Bone marrow (tissue), 2 donors: ENCODE measurements at places on chromosomes 5 and 9.

DNA sequence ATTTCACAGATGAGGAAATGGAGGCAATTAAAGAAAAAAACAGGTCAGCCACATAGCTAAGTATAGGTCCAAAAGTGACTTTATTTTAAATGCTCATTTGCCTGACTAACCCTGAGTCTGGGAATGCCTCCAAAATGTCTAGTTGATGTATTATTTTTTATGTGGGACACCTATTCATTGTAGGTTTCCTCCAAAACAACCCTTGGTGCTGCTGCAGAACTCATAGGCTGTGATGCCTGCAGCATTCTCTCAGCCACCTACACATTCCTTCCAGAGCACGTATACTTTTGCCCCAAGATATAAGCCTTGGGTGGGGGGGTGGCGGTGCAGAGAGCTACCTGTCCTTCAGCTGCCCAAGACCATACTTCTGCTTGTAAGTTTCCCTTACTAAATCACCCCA, 77.4 kb downstream of the MSX2 start:
- DNase-seq: no peak

DNA sequence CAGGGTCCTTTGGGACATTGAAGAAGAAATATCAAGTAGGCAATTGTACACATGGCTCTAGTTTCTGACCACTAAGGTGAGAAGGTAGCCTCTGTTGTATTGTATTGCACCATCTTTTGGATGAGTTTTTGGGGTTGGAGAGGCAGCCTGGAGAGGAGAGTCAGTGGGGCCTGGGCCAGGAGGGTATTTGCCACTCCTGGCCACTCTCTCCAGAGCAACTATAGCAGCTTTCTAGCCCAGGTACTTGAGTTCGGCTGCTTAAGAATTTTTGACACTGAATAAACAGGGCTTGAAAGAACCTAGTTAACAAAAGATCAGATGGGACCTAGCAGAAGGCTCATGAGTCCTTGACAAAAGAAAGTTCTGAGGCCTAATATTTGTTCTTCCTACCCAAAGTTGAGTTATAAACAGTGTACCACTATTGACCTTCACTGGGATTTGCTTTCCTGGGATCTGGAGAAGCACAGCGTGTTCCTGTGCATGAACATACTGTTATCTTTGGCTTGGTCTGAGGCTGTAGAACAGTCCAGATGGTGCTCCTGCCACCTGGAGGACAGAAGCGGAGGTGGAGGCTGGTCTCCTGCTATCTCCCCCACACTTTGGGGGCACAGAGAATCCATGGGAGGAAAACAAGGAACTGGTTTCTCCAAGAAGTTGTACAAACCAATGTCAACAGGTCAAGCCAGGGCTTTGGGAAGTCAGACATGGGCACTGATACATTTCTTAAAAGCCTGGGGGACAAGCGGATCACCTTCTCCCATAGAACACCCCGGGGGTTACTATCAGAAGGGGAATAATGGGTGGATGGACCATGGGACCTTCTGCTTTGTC, 110.4 kb upstream of the LIFR start:
- DNase-seq: no peak

DNA sequence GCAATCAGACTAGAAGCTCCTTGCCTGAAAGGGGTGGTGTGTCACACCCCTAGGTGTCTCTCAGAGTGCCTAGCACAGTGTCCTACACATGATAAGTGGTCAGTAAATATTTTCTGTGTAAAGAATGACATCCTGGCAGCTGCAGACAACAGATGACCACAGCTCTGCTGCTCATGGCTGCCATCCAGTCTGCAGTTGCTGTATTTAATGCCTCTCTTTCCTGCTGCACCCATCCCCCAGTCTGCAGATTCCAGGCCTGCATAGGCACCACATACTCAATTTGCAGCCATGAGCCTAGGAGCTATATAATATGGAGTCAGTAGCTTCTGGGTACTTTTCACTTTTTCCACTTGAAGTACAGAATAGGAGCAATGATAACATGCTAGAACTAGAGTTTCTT, 94.9 kb upstream of the NR4A3 start:
- no peak for DNase-seq

DNA sequence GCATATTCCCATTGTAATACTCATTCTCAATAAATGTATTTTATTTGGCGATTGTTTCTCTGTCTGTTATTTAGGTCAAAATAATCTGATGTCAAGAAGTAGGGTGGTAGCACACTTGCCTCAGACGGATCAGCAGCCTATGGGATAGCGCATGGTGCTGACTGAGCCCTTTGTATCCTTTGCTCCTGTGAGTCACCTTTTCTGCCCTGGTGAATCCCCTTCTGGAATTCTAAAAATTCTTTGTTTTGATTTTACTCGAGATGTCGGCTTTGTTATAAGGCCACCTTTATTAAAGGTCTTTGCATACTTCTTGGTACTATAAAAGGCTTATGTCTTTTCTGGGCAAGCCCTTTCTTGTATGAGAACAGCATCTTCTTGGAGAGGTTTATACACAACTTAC, 1187.8 kb downstream of the CDH9 start:
- DNase-seq: no peak

DNA sequence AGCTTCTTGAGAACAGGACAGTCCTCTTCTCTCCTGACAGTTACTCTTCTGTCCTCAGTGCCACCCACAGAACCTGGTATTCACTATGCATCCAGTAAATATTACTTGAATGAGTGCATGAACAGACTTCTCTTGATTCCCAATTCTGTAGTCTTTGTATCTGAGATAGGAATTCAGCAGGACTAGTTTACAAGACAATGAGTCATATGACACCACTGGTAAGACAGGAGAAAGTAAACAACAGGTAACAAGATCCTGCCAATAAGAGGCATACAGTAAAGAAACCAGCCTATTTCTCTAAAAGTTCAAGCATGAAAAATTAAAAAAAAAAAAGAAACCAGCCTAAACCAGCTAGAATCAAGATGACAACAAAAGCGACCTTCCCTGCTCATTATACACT, 6.2 kb downstream of the ZNF883 start:
- no peak for DNase-seq

DNA sequence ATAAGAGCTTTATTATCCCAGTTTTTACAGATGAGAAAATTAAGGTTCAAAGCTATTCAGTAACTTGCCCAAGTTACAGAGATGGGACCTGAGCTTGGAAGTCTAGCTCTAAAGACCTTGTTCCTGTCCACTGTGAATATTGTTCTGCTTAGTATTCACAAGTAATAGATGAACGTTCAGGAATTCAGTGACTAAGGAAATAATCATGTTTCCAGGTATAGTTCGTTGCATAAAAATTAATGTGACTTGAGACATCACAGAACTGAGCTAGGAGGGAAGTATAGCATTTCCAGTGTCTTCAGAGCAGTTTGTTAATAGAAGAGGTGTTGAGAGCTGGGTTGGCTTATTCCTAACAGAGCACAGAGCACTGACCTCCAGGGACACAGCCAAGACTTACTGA, 136.1 kb downstream of the FGF1 start:
- DNase-seq: no peak

DNA sequence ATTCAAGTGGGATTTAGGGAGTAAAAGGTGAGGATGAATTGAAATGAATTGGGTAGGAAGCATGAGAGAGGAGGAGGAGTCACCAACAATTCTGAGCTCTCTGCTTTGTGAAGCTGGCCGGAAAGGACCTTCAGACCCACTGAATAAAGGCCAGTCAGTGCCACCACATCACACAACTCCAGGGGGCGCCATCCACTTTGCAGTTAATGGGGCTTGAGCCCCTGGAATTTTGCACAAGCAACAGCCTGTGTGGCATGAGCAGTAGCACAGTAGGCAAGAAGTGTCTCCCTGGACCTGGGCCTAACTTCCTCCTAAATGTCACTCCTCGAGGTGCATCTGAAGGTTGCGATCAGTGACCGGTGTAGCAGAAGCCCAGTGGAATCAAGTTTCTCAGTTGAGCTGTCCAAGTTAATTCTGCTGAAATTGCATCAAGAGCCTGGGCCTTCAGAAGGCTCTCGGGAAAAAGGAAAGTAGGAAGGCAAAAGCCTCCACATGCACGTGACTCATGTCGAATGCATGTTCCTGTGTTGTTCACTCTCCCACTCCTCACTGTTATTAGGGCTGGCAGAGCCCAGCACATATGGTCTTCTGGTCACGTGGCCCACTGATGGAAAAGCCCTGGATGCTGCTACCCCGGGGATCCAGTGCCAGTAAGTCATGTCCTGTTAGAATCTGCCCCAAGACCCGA, 27.8 kb upstream of the GLIS3 start:
- no peak for DNase-seq

- DNase-seq: no peak
These were observed 28.0 kb downstream of the SLC36A1 start for GRCh38 chr5:151475388-151475787.

DNA sequence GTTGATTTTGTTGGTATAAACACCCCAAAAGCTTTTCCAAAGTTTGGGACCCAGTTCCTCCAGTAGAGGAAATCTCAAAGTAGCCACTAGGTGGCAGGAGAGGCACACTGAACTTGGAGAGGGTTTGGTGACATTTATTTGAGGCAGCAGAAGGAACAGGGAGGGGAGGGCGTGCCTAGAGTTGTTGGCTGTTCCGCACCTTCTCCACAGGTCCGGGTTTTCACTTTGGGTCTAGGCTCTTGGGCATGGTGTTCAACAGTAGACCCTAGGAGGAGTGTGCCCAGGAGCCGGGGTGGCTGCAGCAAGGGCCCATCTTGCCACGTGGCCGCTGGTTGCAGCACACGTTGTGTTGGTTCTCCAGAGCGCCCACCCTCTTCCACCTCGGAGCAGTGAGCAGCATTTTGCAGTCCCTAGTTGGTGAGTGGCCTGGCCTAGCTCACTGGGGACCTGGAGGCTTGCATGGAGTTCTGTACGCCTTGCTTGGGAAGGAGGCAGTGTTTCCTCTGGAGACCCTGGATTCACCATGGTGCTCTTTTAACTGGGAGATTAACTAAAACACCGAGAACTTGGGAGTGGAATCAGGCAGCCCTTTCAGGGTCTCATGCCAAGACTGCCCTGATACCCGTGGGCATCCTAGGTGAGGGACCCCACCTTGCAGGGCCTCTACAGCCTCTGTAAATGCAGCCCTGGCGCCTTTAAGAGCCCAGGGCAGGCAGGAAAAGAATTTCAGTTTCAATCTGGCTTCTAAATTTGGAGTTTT, 28.2 kb downstream of the PTPA start:
- DNase-seq: peak; percentile 93

DNA sequence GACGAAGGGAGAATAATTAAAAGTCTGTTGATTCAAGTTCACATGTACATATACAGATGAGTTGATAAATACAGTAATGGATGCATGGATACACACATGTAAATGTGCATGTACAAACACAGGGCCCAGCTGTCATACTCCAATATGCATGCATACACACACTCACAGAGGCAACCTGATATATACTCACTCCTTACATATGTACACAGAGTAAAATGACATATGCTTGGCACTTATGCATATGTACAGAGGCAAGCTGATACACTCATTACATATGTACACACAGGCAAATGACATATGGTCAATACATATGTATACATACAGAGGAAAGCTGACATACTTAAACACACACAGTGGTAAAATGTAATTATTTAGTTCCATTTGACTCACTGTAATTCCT, 7.2 kb upstream of the TMEFF1 start:
- no peak for DNase-seq

GRCh38 chr5:14714706-14715105, 50.2 kb downstream of the OTULIN start:
- no peak for DNase-seq

DNA sequence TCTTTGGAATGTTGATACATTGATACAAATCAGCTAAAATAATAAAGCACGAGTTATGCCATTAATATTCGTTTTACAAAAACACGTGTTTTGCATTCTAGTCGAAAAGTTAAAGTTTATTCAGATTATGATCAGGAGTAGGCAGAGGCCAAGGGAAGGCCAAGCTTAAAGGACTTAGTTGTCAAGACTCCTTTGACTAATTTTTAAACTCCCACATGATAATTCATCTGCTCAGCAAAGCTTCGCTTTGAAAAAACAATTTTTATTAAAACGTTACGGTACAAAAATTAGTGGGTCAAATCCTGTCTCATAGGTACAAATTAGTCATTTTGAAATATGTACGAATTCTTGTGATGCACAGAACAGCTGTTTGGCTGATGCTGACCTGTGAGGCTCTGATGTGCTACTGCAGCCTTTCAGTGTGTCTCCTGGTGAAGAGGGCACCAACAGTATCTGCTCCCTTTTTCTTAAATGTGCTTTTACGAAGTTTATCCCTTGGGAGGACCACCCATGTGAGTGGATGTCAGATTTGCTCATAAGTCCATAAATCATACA, 23.0 kb upstream of the NR3C1 start:
- DNase-seq: no peak

DNA sequence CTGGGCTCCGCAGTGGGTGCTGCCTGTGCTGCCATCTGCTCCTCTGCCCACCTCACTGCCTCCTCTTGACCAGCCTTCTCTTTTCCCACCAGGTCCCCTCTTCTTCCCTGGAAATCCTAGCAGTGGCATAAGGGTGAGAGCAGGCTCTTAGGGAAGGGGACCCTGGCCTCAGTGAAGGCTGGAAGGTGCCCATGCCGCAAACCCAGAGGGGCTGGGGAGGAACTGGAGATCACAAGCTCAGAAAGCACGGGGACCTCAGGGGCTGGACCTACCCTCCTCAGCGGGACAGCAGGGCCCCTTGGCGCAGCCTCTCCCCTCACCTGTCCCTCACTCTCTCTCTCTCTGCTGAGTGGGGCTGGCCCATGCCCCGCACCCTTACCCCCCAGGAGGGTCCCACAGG, 144.4 kb upstream of the IRX2 start:
- no peak for DNase-seq

GRCh38 chr9:81953096-81953495, 9.8 kb downstream of the SPATA31D3 start:
- no peak for DNase-seq

- DNase-seq: no peak
These were observed 109.3 kb downstream of the BOD1 start for GRCh38 chr5:173507171-173507570.

- no peak for DNase-seq
These were observed 201.5 kb upstream of the S1PR3 start for GRCh38 chr9:88789785-88790184.

- no peak for DNase-seq
These were observed 4.6 kb downstream of the TRUB2 start for GRCh38 chr9:128317629-128318028.

GRCh38 chr9:121074370-121075250, at the start of gene CNTRL:
Gene CNTRL (plus strand): TSS chr9:121074955. CDS start chr9:121088327, 13,372 bp downstream.
- DNase-seq: peak; percentile 68

DNA sequence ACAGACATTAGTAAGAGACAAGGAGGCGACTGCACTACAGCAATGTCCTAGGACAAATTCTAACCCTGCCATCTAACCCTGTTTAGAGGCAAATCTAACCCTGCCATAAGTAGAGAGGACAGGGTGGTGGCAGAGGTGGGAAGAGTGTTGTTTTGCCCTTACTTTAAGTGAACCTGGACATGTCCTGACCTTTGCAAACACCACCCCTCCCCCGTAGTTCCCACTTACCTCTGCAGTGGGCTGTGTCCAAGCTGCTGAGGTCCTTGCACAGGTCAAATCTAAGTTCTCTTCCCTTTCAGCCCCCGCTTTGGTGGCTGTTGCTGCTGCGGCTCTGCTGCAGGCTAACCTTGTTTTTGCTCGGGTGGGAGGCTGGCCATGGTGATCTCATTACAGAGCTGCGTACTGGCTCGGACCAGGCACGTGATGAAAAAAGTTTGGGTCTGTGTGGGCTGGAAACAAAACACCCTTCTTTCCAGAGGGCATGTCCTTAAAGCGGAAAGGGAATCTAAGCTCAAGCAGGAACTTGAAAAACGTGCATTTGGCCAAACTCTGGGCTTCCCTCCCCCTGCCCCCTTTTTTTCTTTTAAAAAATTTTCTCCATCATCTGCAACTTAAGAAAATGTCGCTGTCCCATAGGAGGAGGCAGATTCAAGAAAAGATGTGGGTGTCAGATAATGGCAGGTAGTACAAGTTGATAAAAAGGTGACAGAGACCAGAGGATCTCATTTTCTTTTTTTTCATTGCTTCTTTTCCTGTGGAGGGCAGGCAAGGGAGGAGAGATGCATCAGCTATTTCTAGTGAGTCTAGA, at the start of gene FAXDC2:
TSS of gene FAXDC2 (minus strand) at position 349 of the 808 bp plus-strand sequence. CDS start 12,425 bp downstream, outside the sequence.
- no peak for DNase-seq
